ENCODE measurements at places on chromosomes 11 and 22.

GRCh38 chr11:118086913-118087768 lies at the start of gene SMIM35:
Gene SMIM35 (minus strand): TSS chr11:118086963. CDS start chr11:118086757, 206 bp downstream.
- no peak for DNase-seq

DNA sequence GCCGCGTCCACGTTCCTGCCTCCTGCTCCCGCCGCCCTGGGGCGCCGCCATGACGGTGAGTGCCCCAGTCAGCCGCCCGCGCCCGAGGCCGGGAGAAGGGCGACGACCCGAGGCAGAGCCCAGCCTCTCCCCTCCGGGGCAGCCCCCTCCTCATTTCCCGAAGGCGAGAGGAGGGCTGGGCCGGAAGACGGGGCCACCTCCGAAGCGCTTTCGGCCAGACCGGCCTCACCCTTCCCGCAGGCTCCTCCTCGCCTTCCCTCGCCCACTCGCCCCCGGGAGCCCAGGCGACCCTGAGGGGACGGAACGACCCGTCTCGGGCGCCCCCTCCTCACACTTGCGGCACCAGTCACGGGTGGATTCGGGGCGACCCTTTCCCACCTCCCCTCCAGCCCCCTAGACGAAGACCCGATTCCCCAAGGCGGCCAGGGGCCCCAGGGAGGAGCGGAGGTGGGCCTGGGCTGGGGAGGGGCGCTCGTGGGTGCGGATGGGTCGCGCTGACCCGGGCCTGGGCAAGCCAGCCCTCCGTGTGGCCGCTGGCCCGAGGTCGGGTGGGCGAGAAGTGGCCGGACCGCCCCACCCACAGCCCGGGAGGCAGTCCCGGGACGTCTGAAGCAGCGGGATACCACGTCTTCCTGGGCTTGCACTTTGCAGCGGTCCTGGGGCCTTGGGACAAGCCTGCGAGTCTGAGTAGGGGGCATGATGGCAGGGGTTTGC lies 49.7 kb downstream of the TRIOBP start:
- DNase-seq: peak; percentile 67

GRCh38 chr11:36326524-36327419 lies 30.7 kb downstream of the PRR5L start:
- DNase-seq: no peak

- DNase-seq: no peak
Observed at GRCh38 chr11:78109081-78110015, 29.7 kb upstream of the NDUFC2 start.

GRCh38 chr11:2208691-2209369 lies 37.2 kb upstream of the TH start:
- peak; percentile 6 for DNase-seq

GRCh38 chr11:114073007-114073827 lies 13.7 kb downstream of the ZBTB16 start:
- DNase-seq: no peak

DNA sequence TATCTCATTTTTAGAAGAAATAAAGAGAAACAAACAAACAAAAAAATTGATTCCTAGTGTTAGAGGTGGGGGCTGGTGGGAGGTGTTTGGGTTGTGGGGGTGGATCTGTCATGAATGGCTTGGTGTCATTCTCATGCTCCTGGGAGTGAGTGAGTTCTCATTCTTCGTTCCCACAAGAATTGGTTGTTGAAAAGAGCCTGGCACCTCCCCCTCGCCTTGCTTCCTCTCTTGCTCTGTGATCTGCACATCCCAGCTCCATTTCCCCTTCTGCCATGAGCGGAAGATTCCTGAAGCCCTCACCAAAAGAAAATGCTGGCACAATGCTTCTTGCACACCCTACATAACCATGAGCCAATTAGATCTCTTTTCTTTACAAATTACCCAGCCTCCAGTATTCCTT lies 277.8 kb downstream of the ST3GAL4 start:
- no peak for DNase-seq

DNA sequence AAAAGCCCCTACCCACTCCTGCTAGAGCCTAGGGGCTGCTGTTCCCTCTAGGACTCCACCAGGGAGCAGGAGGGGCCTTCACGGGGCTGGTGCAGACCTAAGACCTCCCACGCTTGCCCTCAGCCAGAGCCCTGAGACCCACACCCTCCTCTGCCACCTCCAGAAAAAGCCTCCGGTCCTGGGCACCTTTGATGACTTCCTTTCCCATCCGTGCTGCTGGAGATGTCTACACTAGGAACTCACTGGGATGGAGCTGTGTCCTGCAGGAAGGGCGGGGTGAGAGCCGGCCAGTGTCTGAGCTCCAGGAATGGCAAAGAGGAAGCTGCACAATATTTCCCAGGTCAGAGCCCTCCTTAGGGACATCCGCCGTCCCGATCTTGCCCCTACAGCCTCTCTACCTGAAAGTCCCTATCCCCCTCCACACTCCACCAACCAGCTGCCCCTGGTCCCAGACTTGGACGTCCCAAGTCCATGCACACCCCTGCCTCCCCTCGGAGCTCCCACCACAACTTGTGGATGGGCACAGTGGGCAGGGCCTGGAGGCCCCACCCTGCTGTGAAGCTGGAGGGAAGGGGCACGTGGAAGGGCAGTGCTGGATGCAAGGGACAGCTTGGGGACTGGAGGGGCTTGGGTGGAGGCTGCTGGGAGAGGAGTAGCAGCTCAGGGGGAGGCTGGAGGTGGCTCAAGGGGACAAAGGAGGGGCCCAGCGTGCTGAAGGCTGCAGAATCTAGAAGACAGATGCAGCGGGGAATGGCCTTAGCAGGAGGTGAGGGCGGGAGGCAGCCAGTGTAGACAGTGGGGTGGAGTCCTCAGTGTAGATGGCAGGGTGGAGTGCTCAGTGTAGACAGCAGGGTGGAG lies 13.5 kb upstream of the LRP5 start:
- DNase-seq: no peak

- no peak for DNase-seq
Observed at GRCh38 chr22:44419429-44419828, 78.6 kb downstream of the RTL6 start.

GRCh38 chr11:131896978-131897615 lies 526.7 kb downstream of the NTM start:
- DNase-seq: no peak

DNA sequence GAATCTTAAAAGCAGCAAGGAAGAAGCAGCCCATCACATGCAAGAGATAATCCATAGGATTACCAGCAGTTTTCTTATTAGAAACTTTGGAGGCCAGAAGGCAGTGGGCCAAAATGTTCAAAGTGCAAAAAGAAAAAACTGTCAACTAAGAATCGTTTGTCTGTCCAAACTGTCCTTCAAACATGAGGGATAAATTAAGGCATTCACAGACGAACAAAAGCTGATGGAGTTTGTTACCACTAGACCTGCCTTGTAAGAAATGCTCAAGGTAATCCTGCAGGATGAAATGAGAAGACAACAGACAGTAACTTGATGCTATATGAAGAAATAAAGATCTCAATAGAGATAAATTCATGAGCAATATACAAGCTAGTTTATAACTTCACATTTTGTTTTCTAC lies 150.4 kb downstream of the WNT7B start:
- no peak for DNase-seq

GRCh38 chr22:41801147-41801819 lies 804 bp downstream of the CCDC134 start:
- no peak for DNase-seq
